IMR-90 (cell line): ENCODE measurements at places on chromosomes 5 and 9. TPM values are rescaled to one million over a fixed set of nuclear protein-coding genes. Genes with fewer than 3 reads are reported as not detected.
A peak's percentile ranks its signal among the peaks of the same experiment; 100 is the strongest.

- no peaks in the 10 kb centered on the region for H3K36me3 ChIP-seq
- peaks cover 7% of the 10 kb centered on the region for H3K4me1 ChIP-seq
- H3K27ac ChIP-seq, result no peak overlapping the region
These were observed 48.2 kb upstream of the CTNNA1 start for GRCh38 chr5:138705007-138705406.

DNA sequence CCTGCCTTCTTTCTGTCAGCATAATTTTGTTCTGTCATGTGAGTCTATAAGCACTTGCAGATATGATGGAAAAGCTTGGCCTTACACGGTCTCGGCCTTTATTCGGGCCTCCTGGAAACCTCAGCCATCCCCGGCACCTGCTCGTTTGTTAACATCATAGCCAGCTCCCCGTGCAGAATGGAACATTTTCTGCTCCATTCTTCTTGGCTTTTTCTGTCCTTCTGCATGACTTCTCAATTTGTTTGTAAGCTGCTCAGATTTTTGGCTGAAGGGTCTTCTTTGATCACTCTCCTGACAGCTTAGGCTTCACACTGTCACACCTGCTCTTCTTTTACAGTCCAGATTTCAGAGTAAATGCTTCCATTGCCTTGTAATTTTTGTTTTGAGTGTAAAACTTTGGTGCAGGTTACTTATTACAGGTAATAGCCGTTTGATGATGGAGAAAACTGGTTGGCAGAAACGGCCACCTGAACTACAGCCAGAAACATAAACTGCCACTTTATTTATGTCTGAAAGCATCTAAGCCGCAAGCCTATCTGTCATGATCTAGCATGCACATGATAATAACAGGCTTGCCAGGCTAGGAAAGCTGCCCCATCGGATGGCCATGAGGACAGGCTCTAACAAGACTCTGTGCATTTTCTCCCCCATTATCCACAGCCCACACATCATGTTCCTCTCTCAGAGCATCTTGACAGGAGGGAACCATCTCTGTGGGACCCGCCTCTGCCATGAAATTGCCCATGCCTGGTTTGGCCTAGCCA, 197.0 kb downstream of the AOPEP start:
- H3K4me1 ChIP-seq, result peaks cover 35% of the 10 kb centered on the region
- no peak for DNase-seq
- no peaks in the 10 kb centered on the region for H3K27me3 ChIP-seq
- H3K4me3 ChIP-seq, result no peak overlapping the region

GRCh38 chr5:37735649-37736347, 104.0 kb downstream of the GDNF start:
- peak; percentile 44 for DNase-seq
- H3K27me3 ChIP-seq, result no peaks in the 10 kb centered on the region
- H3K27ac ChIP-seq, result no peak overlapping the region
- H3K4me1 ChIP-seq, result peaks cover 16% of the 10 kb centered on the region
- H3K36me3 ChIP-seq, result no peaks in the 10 kb centered on the region
- no peak overlapping the region for H3K4me3 ChIP-seq

- no peaks in the 10 kb centered on the region for H3K27me3 ChIP-seq
- H3K36me3 ChIP-seq, result peaks cover 23% of the 10 kb centered on the region
- peak overlapping the region; percentile 83 for H3K27ac ChIP-seq
- H3K4me3 ChIP-seq, result peak overlapping the region; percentile 0; the same call in 1 of the 2 replicates
- peaks cover 15% of the 10 kb centered on the region for H3K4me1 ChIP-seq
- peak; percentile 84 for DNase-seq
These were observed 58.5 kb downstream of the ZNF462 start for GRCh38 chr9:106921341-106921899.

DNA sequence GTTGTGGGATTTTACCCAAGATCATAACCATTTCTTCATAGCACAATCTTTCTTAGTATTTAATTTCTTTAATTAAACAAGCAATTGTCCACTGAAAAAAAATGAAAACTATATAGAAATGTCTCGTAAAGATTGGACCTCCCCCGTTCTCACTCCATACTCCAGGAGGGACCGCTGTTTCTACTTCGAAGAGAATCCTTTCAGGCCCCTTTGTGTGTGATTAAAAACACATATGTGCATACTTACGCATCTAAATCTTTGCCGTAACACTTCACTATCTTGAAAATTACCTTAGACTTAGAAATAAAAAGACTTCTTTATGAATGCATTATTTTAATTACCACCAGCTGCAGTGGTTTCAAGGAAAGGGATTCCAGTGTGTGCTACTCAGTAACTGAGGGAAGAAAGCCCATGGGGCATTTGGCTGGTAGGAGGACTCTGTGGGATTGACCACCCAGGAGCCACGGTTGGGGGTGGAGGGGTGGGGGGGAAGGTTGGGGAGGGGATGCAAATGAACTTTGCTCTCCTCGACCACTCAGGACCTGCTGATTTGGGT, 209.1 kb downstream of the FAM114A2 start:
- no peak overlapping the region for H3K4me3 ChIP-seq
- no peak overlapping the region for H3K27ac ChIP-seq
- H3K36me3 ChIP-seq, result no peaks in the 10 kb centered on the region
- no peaks in the 10 kb centered on the region for H3K27me3 ChIP-seq

GRCh38 chr5:83714810-83715209, 5.8 kb downstream of the HAPLN1 start:
- H3K27me3 ChIP-seq, result peaks cover 8% of the 10 kb centered on the region
- DNase-seq, result no peak
- no peaks in the 10 kb centered on the region for H3K36me3 ChIP-seq
- no peak overlapping the region for H3K4me3 ChIP-seq
- H3K4me1 ChIP-seq, result peaks cover 3% of the 10 kb centered on the region

DNA sequence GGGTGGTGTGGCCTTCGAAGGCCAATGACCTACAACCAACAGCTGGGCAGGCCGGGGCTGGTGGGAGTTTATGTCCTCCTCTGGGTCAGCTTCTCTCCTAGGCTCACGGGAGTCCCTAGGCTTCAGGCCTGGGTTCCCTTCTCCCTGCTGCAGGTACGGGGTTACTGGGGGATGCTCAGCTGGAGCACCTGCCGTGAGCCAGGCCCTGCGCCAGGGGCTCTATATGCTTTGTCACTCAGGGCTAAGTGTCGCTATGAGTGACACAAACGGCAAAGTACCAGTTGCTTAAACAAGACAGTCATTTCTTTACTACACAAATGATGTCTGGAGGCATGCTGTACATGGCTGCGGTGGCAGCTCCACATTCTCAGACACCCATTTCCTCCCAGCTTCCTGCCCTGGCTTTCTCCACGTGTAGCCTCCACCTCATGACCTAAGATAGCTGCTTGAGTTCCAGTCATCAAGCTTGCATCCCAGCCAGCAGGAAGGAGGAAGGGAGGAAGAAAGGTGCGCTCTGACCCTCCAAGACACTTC, 22.5 kb upstream of the NINJ1 start:
- peaks cover 3% of the 10 kb centered on the region; the same call in 1 of the 2 replicates for H3K4me1 ChIP-seq
- H3K36me3 ChIP-seq, result no peaks in the 10 kb centered on the region
- H3K27ac ChIP-seq, result no peak overlapping the region
- DNase-seq, result no peak
- H3K4me3 ChIP-seq, result no peak overlapping the region

DNA sequence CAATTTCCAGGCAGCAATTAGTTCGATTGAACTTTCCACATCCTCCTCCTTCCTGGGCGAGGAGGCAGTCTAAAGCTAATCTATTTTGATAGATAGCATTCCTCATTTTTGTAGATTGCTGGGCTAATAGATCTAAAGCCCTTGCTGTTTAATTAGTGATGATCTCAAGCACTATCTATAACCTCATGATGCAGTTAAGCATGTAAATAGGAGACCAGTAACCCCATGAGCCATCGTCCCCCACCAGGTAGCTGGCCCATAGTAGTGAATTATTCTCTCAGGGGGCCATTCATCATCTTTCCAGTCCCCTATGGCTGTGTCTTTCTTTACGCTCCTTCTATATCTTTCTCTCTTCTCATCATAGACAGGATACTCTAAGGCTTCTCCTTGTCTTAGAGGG, 14.9 kb downstream of the CEL start:
- H3K4me3 ChIP-seq, result no peak overlapping the region
- no peaks in the 10 kb centered on the region; the same call in 1 of the 2 replicates for H3K36me3 ChIP-seq
- peaks cover 24% of the 10 kb centered on the region for H3K27me3 ChIP-seq
- no peak for DNase-seq
- peaks cover 7% of the 10 kb centered on the region for H3K4me1 ChIP-seq

SPINK13 gene
- not detected in 2 replicates for total RNA-seq

DNA sequence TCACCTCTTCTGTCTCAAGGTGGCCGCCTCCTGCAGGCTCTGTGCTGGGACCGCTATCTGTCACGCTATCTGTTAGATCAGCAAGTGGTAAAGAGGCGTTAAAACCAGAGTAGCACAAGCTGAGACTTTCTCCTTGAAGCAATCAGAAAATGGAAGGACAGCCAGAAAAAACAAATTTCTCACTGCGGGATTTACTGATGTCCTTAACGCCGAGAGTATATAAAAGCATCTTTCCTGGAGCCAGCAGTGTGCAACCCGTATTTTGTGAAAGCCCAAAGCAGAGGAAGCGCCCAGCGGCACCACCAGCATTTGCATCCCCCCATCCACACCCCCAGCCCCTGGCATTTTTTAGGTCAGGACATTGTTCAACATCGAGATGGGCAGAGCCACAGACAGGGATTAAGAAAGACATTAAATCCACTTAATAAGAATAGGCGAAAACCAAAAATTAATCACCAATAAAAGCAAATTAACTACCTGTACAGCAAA, 48.6 kb downstream of the DUSP1 start:
- peaks cover 3% of the 10 kb centered on the region; the same call in 1 of the 2 replicates for H3K27me3 ChIP-seq
- no peaks in the 10 kb centered on the region for H3K36me3 ChIP-seq
- H3K4me3 ChIP-seq, result no peak overlapping the region
- no peak overlapping the region for H3K27ac ChIP-seq

DNA sequence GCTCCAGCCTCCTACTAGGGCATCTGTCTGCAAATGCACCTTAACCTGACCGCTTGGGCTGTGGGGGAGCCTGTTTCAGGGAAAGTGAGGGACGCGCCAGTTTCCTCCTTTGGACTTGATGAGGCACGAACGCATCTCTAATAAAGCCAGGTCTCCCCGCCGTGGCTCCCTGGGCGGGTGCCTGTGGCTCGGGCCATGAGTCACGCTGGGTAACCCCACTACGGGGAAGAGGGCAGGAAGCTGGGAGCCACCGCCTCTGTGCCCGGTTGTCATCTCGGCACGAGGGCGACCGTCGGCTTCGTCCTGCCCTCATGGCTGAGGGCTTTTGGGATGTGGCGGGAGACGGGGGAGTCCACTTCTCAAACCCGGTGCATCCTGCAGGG, 12.1 kb downstream of the NOTCH1 start:
- no peak overlapping the region for H3K27ac ChIP-seq
- DNase-seq, result no peak
- H3K27me3 ChIP-seq, result no peaks in the 10 kb centered on the region
- H3K36me3 ChIP-seq, result peaks cover 21% of the 10 kb centered on the region; the same call in 1 of the 2 replicates

PPP3R2 gene
- total RNA-seq, result not detected in 2 replicates

GRCh38 chr5:139746691-139747582, 48.7 kb upstream of the PSD2 start:
- peaks cover 7% of the 10 kb centered on the region; the same call in 1 of the 2 replicates for H3K27me3 ChIP-seq
- no peak overlapping the region for H3K27ac ChIP-seq
- H3K4me3 ChIP-seq, result no peak overlapping the region; the same call in 1 of the 2 replicates
- no peaks in the 10 kb centered on the region for H3K36me3 ChIP-seq
- H3K4me1 ChIP-seq, result peaks cover 32% of the 10 kb centered on the region
- peak; percentile 46 for DNase-seq

DNA sequence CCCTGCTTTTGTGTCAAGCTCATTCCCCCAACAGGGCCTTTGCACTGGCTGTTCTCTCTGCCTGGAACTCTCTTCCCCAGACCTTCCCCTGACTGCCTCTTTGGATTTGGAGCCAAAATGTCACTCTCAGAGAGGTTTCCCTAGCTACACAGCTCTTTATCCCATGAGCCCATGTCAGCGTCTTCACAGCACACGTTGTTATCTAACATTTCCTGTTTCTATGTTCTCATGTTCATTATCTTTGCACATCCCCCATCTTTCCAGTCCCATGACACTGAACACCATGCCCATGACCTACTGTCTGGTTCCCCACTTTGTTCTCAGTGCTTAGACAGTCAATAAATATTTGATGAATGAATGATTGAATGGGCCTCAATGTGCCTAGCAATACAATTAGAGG, 26.3 kb upstream of the ARSI start:
- peaks cover 4% of the 10 kb centered on the region; the same call in 1 of the 2 replicates for H3K4me1 ChIP-seq
- no peak overlapping the region for H3K27ac ChIP-seq
- H3K4me3 ChIP-seq, result no peak overlapping the region
- H3K36me3 ChIP-seq, result no peaks in the 10 kb centered on the region
- DNase-seq, result no peak

- H3K36me3 ChIP-seq, result no peaks in the 10 kb centered on the region
- DNase-seq, result no peak
- H3K4me3 ChIP-seq, result no peak overlapping the region
- no peak overlapping the region for H3K27ac ChIP-seq
These were observed 78.6 kb upstream of the FAM174A start for GRCh38 chr5:100456615-100457014.

SLC36A3 gene
- total RNA-seq, result not detected in 2 replicates

DOK3 gene
- 0.54 and 0.56 TPM in 2 replicates for total RNA-seq

SPINK4 gene
- not detected in 2 replicates for total RNA-seq

CCL27 gene
- total RNA-seq, result 0.18 TPM in 1 of 2 replicates, not detected in the other

DNA sequence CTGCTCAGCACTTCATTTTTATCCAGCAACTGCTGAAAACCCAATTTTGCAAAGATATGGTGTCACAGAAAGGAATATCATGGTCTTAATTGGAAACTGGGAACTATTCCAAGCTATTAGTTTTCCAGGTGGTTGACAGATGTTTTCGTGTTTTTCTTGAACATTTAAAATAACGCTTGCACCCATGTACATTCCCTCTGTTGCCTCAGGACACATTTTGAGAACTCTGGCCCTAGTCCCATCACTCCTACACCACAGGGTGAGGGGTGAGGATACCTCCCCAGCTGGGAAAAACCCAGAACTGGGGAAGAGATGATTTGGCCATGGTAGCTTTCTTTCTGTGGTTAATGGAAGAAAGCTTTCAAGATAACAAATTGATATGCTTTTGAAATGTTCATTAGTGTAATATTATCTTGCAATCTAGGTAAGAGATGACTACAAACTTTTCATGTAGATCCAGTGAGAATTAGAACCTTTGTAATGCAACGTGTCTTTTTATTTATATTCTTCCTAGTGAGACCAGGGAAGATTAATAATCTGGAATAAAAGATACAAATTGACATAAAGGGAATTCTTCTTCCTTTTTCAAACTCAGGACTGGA, 627.0 kb downstream of the RAB3C start:
- H3K27me3 ChIP-seq, result peaks cover 3% of the 10 kb centered on the region; the same call in 1 of the 2 replicates
- no peak overlapping the region for H3K4me3 ChIP-seq
- DNase-seq, result peak; percentile 3
- H3K4me1 ChIP-seq, result no peaks in the 10 kb centered on the region
- H3K27ac ChIP-seq, result no peak overlapping the region
- H3K36me3 ChIP-seq, result no peaks in the 10 kb centered on the region

TMEM215 gene
- not detected in 2 replicates for total RNA-seq

SPATA31D1 gene
- not detected in 2 replicates for total RNA-seq

PCDHGB5 gene
- total RNA-seq, result 17.2 and 17.5 TPM in 2 replicates

- no peaks in the 10 kb centered on the region for H3K4me1 ChIP-seq
- no peak overlapping the region for H3K27ac ChIP-seq
- no peaks in the 10 kb centered on the region for H3K36me3 ChIP-seq
- no peak overlapping the region for H3K4me3 ChIP-seq
These were observed 41.3 kb upstream of the GARNL3 start for GRCh38 chr9:127223266-127223665.

- peaks cover 15% of the 10 kb centered on the region for H3K36me3 ChIP-seq
- no peaks in the 10 kb centered on the region for H3K27me3 ChIP-seq
- peak; percentile 62 for DNase-seq
- H3K4me3 ChIP-seq, result no peak overlapping the region
- peak overlapping the region; percentile 37; the same call in 1 of the 2 replicates for H3K27ac ChIP-seq
These were observed 7.1 kb downstream of the WDR36 start for GRCh38 chr5:111099058-111099778.

HTR4 gene
- not detected in 2 replicates for total RNA-seq

QRFP gene
- not detected in 2 replicates for total RNA-seq
